ENCODE measurements at places on chromosomes 1 and 21. TPM values are rescaled to one million over a fixed set of nuclear protein-coding genes. Genes with fewer than 3 reads are reported as not detected.

TNFRSF9 gene
- 0.43 TPM for total RNA-seq

CBR3 gene
- total RNA-seq: 12.1 TPM

AHDC1 gene
- 17.1 TPM for total RNA-seq

SIM2 gene
- total RNA-seq: not detected

RXFP4 gene
- total RNA-seq: not detected

PM20D1 gene
- total RNA-seq: under 0.01 TPM

PPP2R5A gene
- 29.4 TPM for total RNA-seq
